PC-3 (cell line): ENCODE measurements at places on chromosomes 1 and 21.
A peak's percentile ranks its signal among the peaks of the same experiment; 100 is the strongest.

GRCh38 chr1:29901624-29902325, 665.5 kb downstream of the PTPRU start:
- no peak for DNase-seq

- no peak for DNase-seq
These were observed 322.7 kb downstream of the PTBP2 start for GRCh38 chr1:97044159-97044760.

- DNase-seq = no peak
These were observed 30.3 kb upstream of the LPAR3 start for GRCh38 chr1:84923317-84923716.

DNA sequence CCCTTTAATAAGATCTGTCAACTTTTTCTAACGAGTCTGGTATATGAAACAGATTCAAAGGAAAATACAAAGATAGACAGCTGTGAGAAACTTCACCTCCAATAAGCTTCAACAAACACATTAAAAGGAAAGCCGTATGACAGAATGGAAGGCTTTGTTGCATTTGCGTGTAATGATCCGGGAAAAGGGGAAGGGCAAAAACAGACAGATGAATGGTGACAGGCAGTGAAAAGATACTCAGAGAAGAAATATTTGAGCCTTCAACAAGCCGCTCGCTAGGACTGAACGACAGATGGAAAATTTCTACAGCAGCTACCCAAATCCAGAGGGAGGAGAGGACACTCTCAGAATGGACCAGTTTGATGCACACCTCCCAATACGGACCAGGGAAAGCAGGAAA, 14.9 kb downstream of the COPA start:
- DNase-seq = no peak

DNA sequence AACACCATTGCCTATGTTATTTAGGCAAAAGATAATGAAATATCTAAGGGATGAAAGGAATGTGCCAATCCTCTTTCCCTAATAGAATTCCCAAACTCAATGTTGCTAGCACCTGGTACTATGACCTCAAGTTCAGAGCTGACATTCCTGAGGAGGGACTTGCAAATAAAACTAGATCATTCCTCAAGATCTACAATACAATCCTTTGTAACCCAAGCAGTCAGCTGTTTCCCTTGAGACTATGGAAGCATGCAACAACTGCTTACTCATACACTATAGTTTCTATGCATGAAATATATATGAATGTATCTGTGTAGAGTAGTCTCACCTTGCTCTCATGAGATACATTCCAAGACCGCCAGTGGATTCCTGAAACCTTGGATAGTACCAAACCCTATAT, 65.0 kb downstream of the ABL2 start:
- peak; percentile 78 for DNase-seq

GRCh38 chr1:214018386-214019268, 30.9 kb downstream of the PROX1 start:
- DNase-seq = no peak

DNA sequence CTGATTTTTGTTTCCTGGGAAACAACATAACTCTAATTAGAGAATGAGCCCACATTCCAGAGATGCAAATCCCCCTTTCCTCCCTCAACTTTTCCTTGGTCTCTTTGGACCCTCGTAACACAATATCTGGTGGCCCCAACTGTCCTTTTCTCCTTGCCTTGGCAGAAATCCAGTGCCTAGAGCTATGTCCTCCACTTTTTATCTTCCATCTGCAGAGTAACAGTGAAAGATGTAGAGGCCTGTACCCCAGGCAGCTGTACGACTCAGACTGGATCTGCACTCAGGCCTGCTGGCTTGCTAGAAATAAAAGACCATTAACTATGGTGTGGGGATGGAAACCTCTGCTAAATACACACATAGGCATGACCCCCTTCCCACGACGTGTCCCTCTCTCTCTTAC, 72.0 kb downstream of the WARS2 start:
- no peak for DNase-seq

- DNase-seq = no peak
These were observed 29.6 kb upstream of the SLC6A9 start for GRCh38 chr1:44060830-44061267.

GRCh38 chr21:42622284-42622683, 31.1 kb upstream of the PDE9A start:
- no peak for DNase-seq

- peak; percentile 19 for DNase-seq
These were observed 51.8 kb downstream of the ANGPTL1 start for GRCh38 chr1:178819123-178819522.

GRCh38 chr1:57142999-57143398, 177.2 kb upstream of the C8B start:
- DNase-seq = no peak

GRCh38 chr1:68197891-68198290, 34.4 kb downstream of the WLS start:
- DNase-seq = peak; percentile 94

- peak; percentile 96 for DNase-seq
These were observed 104.5 kb upstream of the LMO4 start for GRCh38 chr1:87224201-87224600.
